ENCODE measurements at places on chromosomes 5 and 9.
A peak's percentile ranks its signal among the peaks of the same experiment; 100 is the strongest.

GRCh38 chr5:64458948-64459347 lies 46.9 kb upstream of the RGS7BP start:
- DNase-seq, result no peak

DNA sequence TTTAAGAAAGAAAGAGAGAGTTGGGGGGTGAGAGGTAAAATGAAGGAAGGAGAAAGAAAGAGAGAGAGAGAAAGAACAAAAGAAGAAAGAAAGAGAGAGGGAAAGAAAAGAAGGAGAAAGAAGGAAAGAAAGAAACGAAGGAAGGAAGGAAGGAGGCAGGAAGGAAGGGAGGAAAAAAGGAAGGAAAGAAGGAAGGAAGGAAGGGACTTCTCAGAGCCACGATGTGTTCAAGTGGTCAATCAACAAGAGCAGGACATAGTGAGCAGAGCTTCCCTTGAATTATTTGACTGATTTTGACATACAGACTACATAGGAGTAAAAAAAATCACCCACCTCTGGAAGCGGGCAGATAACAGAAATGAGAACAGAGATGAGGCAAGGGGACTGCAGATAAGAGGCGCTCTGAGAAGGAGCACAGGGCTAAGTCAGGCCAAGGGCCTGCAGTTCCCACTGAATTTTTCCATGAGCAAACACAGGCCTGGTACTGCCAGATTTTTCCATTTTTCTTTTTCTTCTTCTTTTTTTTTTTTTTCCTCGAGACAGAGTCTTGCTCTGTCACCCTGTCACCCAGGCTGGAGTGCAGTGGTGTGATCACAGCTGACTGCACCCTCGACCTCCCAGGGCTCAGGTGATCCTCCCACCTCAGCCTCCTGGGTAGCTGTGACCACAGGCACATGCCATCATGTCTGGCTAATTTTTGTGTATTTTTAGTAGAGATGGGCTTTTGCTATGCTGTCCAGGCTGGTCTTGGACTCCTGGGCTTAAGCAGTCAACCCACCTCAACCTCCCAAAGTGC lies 77.7 kb upstream of the IL17B start:
- DNase-seq, result no peak

- peak; percentile 94 for DNase-seq
Measured at GRCh38 chr9:86948074-86948929, 996 bp upstream of the GAS1 start.

GRCh38 chr5:131462454-131462853 lies 172.6 kb downstream of the RAPGEF6 start:
- DNase-seq, result no peak

DNA sequence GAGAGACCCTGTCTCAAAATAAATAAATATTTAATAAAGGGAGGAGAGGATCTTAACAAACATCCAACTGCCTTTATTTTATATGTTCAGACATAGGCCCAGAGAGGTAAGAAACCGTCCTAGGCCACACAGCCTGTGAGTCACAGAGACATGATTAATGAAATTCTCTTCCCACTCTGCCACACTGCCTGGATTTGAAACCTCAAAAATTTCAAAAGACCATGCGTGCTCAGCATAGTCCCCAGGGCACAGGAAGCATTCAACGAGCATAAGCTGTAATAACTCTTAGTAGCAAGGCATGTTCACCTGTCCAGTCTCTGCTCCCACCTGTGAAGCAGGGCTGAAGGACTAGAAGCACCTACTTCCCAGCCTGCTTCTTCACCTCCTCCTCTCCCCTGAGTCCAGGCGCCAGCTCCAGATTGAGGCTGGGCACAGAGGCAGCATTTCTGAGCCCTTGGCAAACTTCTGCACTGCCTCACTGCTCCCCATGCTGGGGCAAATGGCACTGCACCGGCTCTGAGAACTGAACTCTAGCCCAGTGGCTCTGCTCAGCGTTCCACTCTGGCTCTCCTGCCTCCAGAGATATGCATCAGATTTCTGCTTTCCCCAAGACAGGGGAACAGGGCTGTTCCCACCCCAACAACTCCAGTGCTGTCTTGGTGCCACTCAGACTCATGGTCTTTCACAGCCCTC lies 1.1 kb downstream of the FAT2 start:
- no peak for DNase-seq

- DNase-seq, result no peak
Measured at GRCh38 chr5:161256957-161257356, 289.6 kb downstream of the GABRB2 start.

- peak; percentile 21 for DNase-seq
Measured at GRCh38 chr5:11062397-11062796, 301.4 kb upstream of the DAP start.

GRCh38 chr9:12802093-12802492 lies 27.3 kb downstream of the LURAP1L start:
- DNase-seq, result no peak

DNA sequence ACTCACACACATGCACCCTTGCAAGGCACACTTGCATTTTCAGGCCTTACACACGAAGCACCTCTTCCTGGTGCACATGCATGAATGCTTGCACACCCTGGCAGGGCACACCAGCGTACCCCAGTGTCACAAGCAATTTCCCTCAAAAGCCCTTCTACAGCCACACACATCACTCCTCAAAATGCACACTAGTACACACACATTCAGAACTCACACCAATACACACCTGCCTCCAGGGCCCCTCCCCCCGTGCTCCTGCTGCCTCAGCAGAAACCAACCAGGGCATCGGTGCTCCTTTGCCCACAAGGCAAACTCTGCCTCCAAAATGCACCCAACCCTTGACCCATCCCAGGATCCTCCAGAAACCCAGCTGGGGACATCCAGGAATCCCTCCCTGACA lies 1.2 kb downstream of the CAMK2A start:
- DNase-seq, result no peak

GRCh38 chr9:99075246-99075912 lies 29.5 kb upstream of the TGFBR1 start:
- DNase-seq, result no peak

Data from esophagus muscularis mucosa (tissue), 4 donors.